ENCODE measurements at places on chromosomes 16 and 17. TPM values are rescaled to one million over a fixed set of nuclear protein-coding genes. Genes with fewer than 3 reads are reported as not detected.

DNA sequence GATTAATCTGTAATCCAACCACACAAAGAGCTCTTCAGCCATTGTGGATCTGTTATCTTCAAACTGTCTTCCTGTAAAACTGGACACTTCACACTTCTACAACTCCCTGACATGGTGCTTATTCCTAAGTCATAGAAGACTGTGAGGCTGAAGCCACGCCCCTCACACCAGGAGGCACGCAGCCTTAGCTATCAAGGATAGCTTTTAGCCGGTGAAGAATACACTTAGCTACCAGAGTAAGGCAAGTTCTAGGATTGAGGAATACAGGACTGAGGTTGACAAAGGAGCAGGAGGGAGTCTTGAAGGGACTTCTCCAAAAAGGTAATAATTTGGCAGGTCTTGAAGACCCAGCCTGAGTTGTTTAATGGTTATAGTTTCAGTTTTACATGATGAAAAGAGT is 79.8 kb upstream of the GAS7 start:
- DNase-seq = no peak

- no peak for DNase-seq
Measured at GRCh38 chr17:3727041-3727440, 3.3 kb downstream of the HASPIN start.

DNA sequence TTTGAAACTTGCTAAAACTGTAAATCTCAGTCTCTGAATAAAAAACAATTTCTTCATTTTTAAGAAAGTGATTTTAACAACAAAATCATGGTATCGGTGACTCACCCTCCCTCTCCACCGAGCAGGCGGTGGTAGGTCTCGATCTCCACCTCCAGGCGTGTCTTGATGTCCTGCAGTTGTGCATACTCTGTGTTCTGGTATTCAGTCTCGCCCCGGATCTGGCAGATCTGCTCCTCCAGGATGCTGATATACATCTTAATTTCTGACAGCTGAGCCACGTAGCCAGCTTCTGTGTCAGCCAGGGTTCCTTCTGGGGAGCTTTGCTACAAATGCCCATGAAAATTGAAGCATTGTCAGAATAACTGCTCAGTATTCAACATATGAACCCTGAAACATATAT is 15.4 kb upstream of the KRT24 start:
- no peak for DNase-seq

GRCh38 chr16:66165879-66166278 is 200.6 kb upstream of the CDH5 start:
- peak; percentile 26 for DNase-seq

DNA sequence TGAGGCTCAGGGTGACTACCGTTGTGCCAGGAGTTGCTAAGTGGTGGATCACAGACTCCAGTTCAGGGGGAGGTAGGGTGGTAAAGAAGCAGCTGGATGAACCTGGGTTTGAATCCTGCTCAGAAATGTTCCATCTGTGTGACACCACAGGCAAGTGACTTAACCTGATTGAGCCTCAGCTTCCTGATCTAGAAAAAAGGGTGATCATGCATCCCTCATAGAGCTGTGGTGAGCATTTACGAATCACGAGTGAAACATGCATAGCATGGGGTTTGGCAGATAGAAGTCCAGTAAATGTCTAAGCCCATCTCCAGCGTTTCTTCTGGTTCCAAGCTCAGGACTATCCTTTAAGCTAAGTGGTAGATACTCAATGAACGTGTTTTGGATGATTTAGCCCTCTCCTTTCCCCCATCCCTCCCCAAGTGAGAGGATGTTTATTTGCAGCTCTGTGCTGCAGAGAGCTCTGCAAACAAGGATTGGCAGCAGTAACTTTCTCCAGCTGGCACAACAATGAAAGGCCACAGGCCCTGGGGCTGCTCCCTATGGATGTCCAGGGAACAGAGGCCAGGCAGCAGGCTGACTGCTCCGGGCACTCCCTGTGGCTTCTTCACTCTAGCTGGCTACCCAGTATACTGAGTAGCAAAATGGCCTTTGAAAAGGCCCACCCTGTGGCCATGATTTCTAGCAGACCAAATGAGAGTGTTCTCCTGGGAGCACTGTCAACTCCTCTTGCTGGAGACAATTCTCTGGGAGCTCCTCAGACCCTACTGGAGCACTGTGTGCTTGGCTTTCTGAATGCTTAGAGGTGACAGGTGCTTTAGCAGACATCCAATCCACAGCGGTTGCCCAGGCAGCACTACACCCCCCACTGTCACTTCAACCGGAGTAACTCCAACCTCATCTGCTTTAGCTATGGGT is 21.3 kb downstream of the CA4 start:
- no peak for DNase-seq

- no peak for DNase-seq
Measured at GRCh38 chr16:58458606-58459343, 41.2 kb upstream of the NDRG4 start.

DNA sequence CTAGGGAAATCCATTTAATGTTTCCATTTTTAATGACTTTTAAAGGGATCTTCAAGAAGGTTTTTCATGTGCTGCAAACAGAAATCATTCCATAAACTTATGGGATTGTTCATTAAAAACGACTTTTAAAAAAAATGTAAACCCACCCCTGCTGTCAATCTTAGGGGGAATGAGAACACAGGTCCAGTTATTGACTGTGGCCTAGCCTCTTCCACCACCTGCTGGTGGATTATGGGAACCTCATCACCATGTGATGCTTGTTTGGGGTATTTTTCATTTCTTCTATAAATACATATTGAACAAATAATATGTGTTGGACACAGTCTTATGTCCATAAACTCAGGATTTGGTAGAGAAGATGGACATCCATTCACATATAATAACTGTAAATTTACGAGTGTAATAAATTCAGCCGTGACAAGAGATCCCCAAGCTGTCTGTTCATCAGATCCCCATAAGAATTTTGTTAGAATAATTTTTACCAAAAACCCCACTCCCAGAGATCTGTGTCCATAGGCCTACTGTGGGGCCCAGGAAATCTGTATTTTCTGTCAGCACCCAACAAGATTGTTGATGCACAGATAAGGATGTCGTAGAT is 42.0 kb upstream of the TMC5 start:
- peak; percentile 66 for DNase-seq

- DNase-seq = no peak
Measured at GRCh38 chr17:50018909-50019308, 23.9 kb upstream of the DLX3 start.

DNA sequence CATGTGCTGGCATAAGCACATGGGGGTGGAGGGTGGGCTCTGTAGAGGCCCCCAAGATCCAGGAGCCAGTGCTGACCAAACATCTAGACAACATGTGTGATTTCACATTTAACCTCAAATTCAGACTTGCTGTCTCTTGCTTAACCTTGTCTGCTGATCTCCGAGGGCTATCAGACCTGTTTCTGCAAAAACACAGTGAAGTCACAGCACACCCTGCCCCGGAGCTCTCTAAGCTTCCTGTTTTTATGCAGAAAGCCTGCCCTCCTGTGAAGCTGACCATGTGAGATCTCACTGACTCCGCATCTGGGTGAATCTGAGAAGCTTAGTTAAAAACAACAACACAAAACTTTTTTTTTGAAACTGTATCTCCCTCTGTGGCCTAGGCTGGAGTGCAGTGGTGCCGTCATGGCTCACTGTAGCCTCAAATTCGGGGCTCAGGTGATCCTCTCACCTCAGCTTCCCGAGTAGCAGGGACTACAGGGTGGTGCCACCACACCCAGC is 6.6 kb upstream of the DPEP2 start:
- peak; percentile 73 for DNase-seq

- peak; percentile 60 for DNase-seq
Measured at GRCh38 chr16:68445458-68445857, 2.9 kb downstream of the SMPD3 start.

GRCh38 chr16:12059216-12059769 is 82.8 kb downstream of the SNX29 start:
- DNase-seq = no peak

GRCh38 chr17:15409721-15410250 is 57.6 kb downstream of the CDRT4 start:
- DNase-seq = peak; percentile 95

- peak; percentile 43 for DNase-seq
Measured at GRCh38 chr17:9472541-9472940, 103.1 kb downstream of the STX8 start.

DNA sequence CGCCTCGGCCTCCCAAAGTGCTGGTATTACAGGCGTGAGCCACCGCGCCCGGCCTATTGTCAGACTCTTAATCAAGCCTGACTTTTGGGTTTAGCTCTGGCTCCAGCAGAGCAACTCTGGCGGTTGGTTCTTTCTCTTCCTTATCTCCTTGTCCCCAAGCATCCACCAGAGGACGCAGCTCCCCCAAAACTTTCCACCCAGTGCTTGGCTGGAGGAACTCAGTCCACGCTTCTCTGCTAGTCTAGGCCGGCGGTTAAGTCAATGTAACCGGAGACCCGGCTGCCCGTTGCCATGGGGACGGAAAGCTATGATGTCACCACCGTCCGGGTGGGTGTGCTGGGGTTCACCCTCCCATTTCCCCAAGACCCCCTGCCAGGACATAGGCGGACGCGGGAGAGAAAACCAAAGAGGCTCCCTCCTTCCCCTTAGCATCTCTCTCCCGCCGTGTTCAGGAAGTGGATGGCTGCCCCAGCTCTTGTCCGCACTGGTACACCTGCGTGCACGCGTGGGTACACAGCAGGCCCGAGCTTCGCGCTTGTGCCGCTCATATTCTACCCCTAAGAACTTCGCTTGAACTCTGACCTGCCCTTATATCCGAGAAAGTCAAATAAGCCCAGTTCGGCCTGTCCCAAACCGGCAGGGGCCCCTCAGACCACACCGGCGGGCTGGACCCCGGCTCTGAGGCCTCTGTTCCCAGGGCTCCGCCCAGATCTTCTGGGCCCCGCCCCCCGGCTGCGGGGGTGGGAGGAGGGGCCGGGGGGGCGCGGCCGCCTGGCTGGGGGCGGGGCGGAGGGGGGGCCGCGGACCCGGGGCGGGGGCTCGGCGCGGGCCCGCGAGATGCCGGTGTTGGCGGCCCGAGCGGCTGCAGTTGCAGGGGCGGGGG is at the start of gene RND2:
RND2 (plus strand) TSS at position 825 of the 883 bp plus-strand sequence. CDS start 117 bp downstream, outside the sequence.
- peak; percentile 96 for DNase-seq

- no peak for DNase-seq
Measured at GRCh38 chr17:77597418-77598240, 360.9 kb upstream of the TNRC6C start.

GRCh38 chr16:85327731-85328675 is 215.7 kb upstream of the CIBAR2 start:
- DNase-seq = no peak

DNA sequence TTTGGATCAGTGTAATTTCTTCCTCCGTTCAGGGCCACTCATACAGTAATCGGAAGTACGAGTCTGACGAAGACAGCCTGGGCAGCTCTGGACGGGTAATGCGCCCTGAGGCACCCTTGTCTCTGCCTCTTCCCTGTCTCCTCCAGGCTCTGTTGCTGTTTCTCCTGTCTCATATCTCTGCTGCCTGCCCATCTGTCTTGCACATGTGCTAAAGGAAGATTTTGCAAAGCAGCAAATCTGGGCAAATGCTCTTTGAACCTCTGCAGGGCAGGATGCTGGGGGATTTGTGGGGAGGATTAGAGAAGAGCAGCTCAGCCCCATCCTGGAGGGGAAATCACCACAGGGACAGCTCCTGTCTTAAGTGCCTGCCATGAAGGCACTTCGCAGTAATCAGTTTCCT is 32.4 kb upstream of the POLR3E start:
- peak; percentile 76 for DNase-seq

DNA sequence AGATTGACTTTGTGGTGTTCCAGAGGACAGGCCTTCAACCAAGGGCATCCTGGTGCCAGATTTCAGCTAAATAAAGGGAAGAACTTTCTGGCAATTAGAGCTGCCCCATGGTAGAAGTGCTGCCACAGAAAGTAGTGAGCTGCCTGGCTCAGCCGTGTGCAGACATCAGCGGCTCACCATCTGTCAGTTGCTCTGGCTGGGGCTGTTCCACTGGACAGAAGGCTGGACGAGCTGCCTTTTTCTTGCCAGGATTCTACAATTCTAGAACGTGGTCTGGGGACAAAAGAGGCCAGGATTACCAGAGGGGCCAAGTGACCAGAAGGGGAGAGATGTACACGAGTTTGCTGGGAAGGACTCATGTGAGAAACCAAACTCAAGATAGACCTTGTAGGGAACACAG is 107.0 kb upstream of the RPL38 start:
- no peak for DNase-seq

- no peak for DNase-seq
Measured at GRCh38 chr16:52480237-52480636, 66.7 kb downstream of the TOX3 start.

GRCh38 chr17:67531291-67531690 is 154.2 kb downstream of the PITPNC1 start:
- peak; percentile 45 for DNase-seq

- no peak for DNase-seq
Measured at GRCh38 chr16:79752396-79752795, 151.9 kb upstream of the MAF start.

- peak; percentile 79 for DNase-seq
Measured at GRCh38 chr17:42459256-42459800, 650 bp downstream of the ATP6V0A1 start.

DNA sequence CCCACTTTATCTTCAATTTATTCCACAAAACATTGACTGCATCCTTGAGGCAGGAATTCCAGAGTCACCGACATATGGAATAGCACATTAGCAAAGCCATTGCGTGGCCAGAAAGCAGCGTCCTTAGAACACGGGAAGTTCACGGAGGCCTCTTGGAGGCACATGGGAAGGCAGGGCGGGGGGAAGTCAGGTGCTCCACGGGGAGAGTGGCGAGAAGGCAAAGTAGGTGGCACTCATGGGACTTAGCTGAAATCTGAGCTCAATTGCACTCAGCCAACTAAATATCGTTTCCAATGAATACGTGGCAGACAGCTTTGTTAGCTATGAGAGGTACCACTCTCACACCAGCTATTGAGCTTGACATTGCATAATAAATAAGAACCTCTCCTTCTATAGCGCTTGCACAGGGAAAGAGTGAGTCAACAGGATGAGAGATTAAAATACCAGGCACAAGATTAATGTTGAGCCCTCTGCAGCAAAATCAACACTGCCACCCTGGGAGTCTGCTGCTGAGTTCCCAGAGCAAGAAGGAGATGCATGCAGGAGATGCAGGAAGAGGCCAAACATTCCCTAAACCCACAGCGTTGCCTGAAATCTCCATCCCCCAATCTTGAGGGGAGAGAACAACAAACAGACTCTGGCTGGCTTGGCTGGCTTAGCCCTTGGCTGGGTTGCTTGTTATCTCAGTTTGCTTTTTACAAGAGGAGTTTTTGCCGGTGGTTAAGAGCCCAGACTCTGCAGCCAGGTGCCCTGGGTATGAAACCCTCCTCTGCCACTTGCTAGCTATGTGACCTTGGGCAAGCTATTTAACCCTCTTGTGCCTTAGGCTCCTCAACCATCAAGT is 28.8 kb downstream of the ABCC12 start:
- peak; percentile 99 for DNase-seq

DNA sequence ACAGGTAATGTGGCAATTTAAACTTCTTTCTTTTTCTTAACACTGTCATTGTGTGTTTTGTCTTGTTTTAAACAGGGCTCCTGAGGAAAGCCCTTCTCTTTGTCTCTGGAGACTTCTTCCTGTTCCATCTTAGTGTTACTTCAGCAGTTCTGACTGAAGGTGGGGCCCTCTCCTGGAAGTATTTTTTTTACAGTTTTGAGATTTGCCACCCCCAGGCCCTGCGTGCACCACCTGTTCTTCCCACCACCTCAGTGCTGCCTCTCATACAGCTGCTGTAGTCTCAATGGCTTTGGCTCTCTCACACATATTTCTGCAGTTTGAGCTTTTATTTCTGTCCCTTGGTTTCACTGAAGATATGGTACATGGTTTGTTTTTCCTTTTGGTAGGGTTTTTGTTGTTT is 52.5 kb upstream of the ALDH3A1 start:
- no peak for DNase-seq

Gene CLEC19A
- total RNA-seq = not detected

Gene PRAC1
- not detected for total RNA-seq

Gene MT1H
- not detected for total RNA-seq

Gene NHLRC4
- 3.2 TPM for total RNA-seq

Gene IRX3
- total RNA-seq = 0.86 TPM

Gene IGF2BP1
- 6.4 TPM for total RNA-seq

Gene SLC7A6OS
- total RNA-seq = 16.8 TPM

Gene SNF8
- total RNA-seq = 61.3 TPM

All from fibroblast of villous mesenchyme (primary cell).